ENCODE measurements at places on chromosomes 5 and 9. TPM values are rescaled to one million over a fixed set of nuclear protein-coding genes. Genes with fewer than 3 reads are reported as not detected.

DNA sequence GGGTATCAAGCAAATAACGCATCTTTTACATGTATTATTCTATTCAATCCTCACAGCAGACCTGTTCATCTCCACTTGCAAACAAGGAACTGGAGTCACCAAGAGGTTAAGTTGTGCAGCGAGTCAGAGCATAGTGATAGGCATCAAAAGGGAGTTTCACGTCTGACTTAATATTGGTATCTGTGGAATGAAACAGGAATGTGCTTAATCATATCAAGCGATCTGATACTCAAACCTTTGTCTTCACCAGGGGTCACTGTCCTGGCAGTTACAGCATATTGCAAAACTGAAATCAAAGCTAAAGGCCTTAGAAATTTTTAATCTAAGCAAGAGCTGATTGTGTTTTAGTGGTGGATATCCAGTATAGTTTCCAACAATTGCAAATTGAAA, 271.6 kb downstream of the PLK2 start:
- no peak for DNase-seq

The NUTM2G gene
- not detected for total RNA-seq

DNA sequence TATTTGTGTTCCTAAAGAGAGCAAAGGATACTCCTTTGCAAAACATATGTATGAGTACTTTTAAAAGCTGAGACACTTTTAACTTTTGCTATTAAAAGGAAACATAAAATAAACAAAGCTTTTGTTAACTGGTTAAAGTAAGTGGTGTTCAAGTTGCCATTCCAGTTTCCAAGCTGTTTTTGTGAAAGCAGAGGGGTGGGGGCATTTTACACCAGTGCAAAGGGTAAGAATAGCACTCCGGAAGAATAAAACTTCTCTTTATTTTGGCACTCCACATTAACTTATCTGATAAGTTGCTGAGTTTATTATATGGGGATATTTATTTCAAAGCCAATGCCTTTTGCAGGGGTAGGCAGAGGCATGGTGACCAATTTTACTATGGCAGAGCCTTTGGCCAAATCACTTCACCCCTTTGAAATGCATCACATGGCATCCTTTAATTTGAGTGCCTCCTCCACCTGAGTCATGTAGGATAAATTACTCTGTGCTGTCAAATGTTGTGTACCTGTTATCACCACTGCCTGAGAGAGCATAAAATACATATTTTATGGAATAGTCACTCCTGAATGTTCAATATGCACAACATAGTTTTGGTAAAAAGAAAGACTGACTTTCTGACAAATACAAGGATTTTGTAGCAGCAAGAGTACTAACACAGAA, 62.9 kb downstream of the MLLT3 start:
- no peak for DNase-seq

DNA sequence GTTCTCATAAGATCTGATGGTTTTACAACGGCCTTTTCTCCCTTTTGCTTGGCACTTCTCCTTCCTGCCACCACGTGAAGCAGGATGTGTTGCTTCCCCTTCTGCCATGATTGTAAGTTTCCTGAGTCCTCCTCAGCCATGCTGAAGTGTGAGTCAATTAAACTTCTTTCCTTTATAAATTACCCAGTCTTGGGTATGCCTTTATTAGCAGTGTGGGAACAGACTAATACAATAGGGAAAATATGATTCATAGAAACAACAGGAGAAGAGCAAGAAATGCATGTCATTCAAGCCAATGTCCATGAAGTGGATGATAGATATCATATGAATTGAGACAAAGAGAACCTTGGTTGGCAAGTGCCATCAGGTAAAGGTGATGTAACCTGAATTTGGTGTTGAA, 128.3 kb upstream of the HAPLN1 start:
- DNase-seq, result no peak
